ENCODE measurements at places on chromosomes 12 and 14.

DNA sequence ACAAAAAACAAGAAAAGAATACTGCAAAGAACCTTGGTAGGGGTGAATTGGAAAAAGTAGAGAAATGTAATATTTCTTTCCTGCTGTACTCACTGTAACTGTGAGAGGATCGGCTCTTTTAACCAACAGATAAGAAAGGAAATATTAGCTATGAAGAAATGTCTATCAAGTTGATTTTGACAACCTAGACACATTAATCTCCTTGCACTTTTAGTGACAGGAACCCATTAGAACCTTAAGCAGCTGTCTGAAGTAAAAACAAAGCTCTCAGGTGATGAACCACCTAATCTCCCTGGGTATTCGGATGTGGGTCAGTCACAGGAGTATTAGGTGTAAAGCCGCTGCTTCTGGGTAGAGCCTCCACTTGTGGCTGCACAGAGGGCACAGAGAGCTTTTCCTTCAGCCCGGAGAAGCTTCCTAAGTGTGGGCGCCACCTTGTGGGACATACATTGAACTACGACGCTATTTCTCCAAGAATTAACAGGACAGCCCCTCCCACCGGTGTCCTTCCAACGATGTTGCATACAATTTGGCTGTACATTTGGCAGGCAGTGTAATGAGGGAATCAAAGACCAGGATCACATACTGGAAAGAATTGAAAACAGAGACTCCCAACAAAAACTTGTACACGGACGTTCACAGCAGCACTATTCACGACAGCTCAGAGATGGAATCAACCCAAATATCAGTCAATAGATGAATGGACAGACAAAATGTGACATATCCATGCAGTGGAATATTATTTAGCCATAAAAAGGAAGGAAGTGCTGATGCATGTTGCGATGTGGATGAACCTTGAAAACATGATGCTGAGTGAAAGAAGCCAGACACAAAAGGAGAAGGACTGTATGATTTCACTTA lies 28.9 kb upstream of the MAPKAPK5 start:
- DNase-seq: peak; percentile 91

- no peak for DNase-seq
These were observed 50.0 kb downstream of the SH2B3 start for GRCh38 chr12:111455448-111456320.

- no peak for DNase-seq
These were observed 76.7 kb downstream of the NCOR2 start for GRCh38 chr12:124490584-124491305.

GRCh38 chr14:35016568-35016967 lies 29.5 kb upstream of the FAM177A1 start:
- DNase-seq: no peak

- DNase-seq: no peak
These were observed 101.1 kb upstream of the PLEKHG7 start for GRCh38 chr12:92601680-92602079.

DNA sequence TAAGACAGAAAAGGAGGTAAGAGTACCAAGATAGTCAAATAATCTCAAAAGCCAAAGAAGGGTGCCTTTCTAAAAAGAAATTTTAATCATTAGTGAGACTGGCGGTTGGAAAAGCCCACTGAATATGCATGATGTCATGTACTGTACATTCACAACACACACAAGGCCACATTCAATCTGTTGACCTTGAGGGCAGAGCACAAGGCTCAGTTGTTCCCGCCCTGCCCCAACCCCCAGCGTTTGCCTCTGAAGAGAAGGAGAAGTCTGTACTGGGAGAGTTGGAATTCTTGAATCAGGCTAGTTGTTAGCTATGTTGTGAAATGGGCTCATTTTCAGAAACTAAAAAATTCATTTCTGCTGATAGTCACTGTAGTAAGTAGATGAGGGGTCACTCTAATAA lies 50.2 kb upstream of the NID2 start:
- no peak for DNase-seq

GRCh38 chr14:50943261-50943942 lies 881 bp downstream of the PYGL start:
- DNase-seq: peak; percentile 52

DNA sequence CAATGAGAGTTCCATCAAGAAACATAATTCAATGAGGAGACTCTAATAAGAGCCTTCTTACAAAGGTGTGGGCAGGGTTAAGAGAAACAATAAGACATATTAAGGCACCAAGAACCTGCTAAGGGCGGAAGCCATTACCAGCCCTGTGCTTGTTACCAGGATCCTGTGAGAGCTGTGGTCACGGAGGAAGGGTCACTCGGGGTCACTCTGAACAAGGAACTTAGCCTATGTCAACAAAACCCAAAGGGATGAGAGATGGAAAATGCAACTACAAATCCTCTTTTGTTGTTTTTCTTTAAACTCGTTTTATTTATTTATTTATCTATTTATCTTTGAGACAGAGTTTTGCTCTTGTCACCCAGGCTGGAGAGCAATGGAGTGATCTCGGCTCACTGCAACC lies 460.4 kb upstream of the CCDC196 start:
- DNase-seq: peak; percentile 2

- no peak for DNase-seq
These were observed 397.2 kb downstream of the NRXN3 start for GRCh38 chr14:78567343-78567742.

GRCh38 chr12:6696690-6697583 lies 3.7 kb downstream of the PIANP start:
- peak; percentile 59 for DNase-seq

DNA sequence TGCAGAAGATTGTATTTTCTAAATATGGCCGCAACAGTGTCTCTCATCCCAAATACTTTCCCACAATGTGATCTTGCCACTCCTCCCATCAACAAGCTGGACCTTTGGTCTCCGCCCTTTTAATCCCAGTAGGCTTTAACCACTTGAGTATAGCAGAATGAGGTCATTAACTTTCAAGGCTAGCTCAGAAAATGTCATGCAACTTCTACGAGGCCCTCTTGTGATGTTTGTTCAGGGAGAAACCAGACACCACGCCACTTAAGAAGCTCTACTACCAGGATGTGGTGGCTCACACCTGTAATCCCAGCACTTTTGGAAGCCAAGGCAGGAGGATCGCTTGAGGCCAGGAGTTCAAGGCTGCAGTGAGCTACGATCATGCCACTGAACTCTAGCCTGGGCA lies 20.1 kb upstream of the OR6J1 start:
- DNase-seq: no peak

DNA sequence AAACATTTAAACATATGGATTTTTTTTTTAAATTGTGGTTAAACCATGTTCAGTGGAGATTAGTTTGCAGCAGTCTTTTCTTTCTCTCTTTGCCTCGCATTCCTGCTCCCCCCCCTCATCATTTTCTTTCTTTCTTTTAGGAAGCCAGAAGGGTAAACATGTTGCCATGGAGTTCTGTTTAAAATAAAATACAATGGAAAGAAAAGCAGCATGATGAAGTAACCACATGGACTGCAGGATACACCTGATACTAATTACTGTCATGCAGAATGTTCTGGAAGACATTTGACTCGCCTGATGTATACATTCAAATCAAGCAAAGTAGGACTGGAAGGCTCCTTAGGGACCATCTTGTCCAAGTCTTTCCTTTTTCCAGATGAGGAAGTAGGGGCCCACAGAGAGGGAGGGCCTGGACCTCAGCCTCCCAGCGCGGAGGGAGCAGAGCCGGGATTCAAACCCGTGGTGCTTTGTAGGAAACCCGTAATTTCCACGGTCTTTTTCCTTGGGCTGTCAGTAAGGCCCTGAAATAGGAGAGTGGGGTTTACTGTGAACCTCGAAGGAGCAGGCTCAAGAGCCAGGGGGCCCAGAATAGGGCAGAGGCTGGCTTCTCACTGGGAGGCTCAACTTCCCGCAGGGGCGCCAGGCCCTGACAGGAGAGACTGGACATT lies 2.4 kb upstream of the MEG3 start:
- DNase-seq: no peak
